ENCODE measurements at places on chromosomes 4 and X.

- DNase-seq, result no peak
These were observed 69.2 kb downstream of the RPS6KA6 start for GRCh38 chrX:84118769-84119168.

GRCh38 chr4:170248029-170248428 lies 158.3 kb upstream of the AADAT start:
- no peak for DNase-seq

GRCh38 chr4:134691915-134692314 lies 490.3 kb upstream of the PABPC4L start:
- DNase-seq, result no peak

DNA sequence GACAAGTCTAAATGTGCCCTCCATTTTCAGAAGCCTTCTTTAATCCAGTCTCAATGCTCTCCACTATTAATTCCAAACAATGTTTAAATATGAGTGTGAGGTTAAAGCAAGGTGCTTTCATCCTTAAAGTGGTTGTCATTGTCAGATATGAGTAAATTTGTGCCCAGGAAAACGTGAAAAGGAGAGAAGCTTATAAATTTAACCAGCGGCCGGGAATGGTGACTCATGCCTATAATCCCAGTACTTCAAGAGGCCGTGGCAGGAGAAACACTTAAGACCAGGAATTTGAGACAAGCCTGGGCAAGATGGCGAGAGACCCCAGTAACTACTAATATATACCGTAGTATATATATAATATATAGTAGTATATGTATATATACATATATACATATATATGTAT lies 270.0 kb downstream of the ARHGAP24 start:
- DNase-seq, result no peak

DNA sequence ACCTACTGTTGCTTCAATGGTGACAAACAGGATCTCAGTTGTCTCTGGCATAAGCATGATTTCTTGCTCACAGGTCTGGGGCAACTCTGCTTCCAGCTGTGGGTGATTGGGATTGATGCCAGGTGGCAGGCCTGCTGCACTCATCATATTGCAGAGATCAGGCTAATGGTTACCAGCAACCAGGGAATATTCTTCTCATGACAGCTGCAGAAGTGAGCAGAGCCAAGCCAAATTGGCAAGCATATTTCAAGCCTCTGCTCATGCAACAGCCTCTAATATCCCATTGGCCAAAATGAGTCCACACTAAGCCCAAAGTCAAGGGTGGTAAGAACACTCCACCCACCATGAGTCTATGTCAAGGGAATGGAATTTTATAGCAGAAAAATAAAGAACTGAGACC lies 26.7 kb upstream of the TBC1D19 start:
- DNase-seq, result no peak

GRCh38 chr4:139972305-139972704 lies 181.7 kb downstream of the MAML3 start:
- DNase-seq, result no peak

- no peak for DNase-seq
These were observed 431.8 kb downstream of the KCTD8 start for GRCh38 chr4:44016570-44017421.

DNA sequence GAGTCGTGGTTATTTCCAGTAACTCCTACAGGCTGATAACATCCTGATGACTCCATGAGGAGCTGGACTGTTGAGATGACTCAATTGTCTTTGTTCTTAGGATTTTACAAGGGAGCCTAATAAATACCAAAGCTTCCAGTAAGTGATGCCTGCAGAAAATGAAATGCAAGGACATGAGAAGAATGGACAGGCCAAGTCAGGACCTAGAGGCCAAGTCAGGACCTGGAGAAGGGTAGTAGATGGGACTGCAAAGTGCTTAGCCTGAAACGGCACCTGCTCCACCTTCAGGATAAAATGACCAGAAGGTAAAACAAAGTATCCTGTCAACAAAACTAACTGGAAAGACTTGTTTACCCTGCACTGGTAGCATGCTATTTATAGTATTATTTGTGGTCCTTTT lies 6.4 kb upstream of the SLC10A6 start:
- DNase-seq, result no peak

- DNase-seq, result no peak
These were observed 76.0 kb upstream of the TFDP3 start for GRCh38 chrX:133294126-133294525.

- no peak for DNase-seq
These were observed 582.0 kb downstream of the SPRY1 start for GRCh38 chr4:123978637-123979036.

DNA sequence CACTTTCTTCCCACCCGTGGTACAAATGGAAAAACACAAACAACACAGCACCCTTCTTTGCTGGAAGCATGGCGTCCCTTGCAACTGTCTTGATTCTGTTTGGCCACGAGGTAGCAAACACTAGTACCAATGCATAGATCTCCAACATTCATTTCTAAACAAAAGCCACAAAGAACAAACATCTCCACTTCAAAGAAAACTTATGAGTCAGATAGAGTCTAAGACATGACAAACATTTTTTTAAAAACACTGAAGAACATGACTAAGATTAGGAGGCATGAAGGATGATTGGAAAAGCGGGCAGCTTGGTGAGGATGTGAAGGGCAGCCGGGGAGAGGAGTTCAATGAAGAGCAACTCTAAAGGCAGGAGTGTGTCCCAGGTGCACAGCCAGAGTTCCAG lies 197.6 kb upstream of the FAM9B start:
- DNase-seq, result no peak

DNA sequence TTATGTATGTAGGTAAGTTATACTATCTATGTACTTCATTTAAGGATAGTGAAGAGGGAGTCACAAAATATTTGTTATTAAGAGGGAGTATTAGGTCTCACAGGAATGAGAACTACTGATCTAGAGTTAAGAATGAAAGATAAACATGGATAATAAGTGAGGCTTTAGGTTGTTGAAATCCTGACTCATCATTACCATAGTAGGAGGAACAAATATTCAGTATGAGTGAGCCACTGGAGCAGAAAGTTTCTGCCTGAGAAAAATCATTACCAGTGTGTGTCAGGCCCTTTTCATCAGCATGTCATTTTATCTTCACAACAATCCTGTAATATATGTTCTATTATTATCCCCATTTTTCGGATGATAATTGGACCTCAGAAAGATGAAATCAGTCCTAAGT lies 27.2 kb upstream of the IGSF1 start:
- DNase-seq, result no peak

GRCh38 chrX:31093639-31093975 lies 21.8 kb upstream of the FTHL17 start:
- no peak for DNase-seq

DNA sequence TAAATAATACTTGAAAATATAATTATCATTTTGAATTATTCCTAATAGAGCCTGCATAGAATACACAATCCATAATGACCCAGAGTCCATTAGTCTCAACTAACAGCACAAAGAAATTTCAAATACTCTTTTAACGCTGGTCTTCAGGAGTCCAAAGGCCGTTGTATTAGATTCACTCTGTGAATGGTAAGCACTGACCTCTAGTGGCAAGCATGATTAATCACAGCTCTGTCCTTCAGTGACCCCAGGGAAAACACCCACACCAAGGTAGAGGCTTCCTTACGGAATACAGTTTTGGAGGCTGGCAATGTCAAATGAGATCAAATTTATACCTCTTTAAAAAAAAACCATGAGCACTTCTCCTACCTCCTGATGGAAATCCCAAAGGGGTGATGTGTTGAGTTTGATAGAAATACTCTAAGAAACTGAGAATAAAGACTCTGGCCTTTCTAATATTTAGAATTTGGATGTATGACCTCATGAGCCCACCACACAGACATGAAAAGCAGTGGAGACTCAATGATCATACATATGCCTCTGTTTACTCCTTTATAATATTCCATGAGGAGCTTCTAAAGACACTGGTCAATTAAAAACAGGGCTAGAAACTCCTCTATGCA lies 147.2 kb upstream of the DKK2 start:
- no peak for DNase-seq

DNA sequence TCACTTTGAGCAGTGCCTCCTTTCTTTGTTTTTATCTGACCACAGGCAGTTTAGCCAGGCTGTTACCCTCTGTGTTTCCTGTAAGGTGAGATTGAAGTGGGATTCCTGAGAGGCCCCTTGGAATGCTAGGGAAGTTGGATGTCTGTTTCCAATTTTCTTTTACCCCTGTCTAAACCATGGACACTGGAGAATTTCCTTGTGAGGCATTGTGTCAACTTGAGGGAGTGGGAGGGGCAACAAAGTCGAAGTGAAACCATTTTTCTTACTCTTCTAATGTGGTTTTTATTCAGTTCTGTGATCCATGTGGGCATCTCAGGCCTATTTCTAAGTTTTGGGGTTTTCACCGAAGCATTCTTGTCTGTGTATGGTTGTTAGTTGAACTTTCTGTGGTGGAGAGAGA lies 296.1 kb upstream of the UGT8 start:
- no peak for DNase-seq

DNA sequence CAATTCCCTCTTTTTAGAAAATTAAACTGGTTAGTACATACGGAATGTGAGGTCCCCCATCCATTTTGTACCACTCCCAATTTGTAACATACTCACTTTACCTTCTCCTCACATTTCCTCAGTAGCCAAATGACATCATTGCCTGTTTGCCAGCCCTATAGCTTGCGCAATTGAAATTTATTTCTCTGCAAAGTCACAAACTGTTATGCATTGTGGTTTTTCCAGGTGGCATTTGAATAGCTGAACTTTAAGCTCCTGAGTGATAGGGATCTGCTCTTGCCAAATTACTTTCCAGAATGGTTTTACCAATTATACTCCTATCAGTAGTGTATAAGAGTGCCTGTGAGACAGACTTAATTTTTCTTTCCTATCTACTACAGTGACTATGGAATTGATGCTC lies 7.7 kb downstream of the COL4A5 start:
- no peak for DNase-seq

Data from tibial nerve (tissue), 4 donors.